ENCODE measurements at places on chromosomes 5 and 9.
A peak's percentile ranks its signal among the peaks of the same experiment; 100 is the strongest.

DNA sequence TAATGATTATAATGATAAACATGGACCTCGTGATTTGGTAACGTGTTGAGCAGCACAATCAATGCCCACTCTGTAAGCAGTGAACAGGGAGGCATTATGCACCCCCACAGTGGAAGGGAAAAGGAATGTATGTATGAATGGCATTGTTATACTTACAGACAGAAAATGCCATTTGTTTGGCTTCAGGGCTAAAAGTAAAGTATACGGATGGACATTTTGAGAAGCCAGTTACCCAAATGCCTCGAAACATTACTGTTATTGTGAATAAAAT is 260.2 kb upstream of the PPP1R2B start:
- DNase-seq = no peak

GRCh38 chr5:74625742-74626241 is 14.7 kb downstream of the ENC1 start:
- DNase-seq = peak; percentile 61

- DNase-seq = peak; percentile 53
Observed at GRCh38 chr5:33343676-33344327, 97.0 kb upstream of the TARS1 start.

- no peak for DNase-seq
Observed at GRCh38 chr9:17491780-17492179, 87.1 kb upstream of the SH3GL2 start.

GRCh38 chr5:14464671-14465070 is 116.9 kb upstream of the OTULINL start:
- no peak for DNase-seq

DNA sequence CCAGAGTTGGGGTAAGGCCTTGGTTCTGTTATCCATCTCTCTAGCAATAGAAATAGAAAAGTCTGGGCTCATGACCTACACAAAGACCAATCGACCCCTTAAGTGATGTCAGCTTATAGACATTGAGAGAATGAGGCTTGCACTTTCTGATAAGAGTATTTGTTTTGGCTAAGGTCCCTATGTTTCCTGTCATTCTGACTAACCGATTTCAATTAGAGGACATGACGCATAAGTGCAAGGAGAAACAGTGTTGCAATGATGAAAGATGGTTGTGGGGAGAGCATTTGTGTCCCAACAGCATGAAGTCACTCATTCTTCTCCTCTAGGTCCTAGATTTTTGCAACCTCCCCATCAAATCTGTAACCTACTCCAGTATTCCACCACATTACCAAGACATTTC is 255.1 kb downstream of the MAT2B start:
- peak; percentile 48 for DNase-seq

DNA sequence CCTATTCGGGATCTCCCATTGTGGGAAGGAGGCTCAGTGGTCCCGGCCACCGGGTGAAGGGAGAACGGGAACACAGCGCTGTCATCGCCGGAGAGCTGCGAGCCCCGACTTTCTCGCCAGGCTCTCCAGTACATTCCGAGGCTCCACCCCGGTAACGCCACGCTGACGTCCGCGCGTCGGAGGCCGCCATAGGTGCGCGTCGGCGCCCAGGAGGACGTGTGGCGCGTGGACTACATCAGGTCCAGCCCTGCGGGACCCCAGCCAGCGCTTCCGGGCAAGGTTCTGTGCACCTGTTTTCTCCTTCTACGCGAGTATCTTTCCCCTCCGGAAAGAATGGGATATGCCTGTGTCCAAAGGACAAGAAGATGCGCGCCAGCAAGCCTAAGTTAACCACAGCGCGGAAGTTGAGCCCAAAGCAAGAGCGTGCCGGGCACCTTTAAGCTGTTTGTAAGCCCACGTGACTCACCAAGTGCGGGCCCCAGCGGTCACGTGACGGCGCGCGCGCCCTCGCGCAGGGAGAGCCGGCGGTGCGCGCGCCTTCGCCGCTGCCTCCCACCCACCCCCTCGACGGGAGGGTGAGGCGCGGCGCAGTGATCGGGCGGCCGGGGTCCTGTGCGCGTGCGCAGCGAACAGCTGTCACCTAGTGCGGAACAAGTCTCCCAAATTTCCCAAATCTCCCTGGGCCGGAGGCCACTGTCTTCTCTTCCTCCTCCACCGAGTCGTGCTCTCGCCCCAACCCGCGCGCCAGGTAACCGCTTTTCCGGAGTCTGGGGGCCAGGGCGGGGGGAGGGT is at the start of gene KDM4C:
Gene KDM4C, plus strand, starts transcription at position 518 of the 792 bp plus-strand sequence. CDS start 35,016 bp downstream, outside the sequence.
- DNase-seq = peak; percentile 90

- DNase-seq = no peak
Observed at GRCh38 chr9:89247431-89248353, 63.3 kb upstream of the CKS2 start.
